ENCODE measurements at places on chromosomes 7 and 10. TPM values are rescaled to one million over a fixed set of nuclear protein-coding genes. Genes with fewer than 3 reads are reported as not detected.

The WDR86 gene
- not detected for total RNA-seq

GRCh38 chr10:95400787-95401186 is 110.0 kb upstream of the PDLIM1 start:
- DNase-seq = no peak

DNA sequence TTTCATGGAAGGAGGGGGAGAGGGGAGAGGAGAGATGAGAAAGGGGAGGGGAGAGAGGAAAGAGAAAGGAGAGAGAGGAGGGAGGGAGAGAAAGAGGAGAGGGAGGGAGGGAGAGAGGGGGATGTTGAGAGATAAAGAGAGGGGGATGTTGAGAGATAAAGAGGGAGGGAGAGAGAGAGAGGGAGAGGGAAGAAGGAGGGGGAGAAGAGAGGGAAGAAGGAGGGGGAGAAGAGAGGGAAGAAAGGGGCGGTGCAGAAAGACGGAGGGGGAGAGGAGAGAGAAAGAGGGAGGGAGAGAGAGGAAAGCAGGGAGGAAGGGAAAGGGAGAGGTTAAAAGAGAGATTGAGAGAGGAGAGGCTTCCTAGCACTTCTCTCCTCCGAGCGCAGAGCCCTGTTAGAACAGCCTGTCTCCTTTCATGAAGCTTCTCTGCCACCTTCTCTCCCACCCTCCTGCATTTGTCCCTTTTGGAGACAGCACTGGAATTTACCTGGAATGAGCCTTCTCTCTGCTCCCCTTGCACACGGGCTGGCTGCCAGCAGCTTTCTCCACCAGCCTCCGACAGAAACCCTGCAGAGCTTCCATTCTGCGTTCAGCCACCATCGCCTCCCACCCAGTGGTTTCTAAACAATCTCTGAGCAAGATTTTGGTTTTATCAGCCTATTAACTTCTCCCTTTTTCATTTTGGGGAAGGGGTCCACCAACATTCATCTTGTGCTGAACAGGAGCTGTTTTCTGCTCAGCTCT is 74.0 kb upstream of the CARD11 start:
- peak; percentile 54 for DNase-seq

- DNase-seq = no peak
Measured at GRCh38 chr7:155565596-155565995, 19.2 kb upstream of the CNPY1 start.

DNA sequence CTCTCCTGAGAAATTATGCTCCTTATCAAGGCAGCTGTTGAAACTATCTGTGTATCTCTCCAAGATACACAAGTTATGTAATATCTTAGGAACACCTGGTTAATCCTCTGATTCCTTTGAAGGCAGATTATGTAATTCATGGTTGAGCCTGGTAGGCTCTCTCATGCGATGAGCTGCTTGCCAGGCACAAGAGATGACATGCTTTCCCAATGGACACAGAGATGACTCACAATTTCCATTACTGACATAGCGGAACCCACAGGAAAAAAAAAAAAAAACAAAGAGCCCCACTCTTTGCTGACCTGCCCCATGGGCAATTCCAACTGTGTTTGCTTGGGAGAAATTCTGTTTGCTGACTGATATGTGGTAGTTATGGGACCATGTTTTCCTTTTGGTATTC is 736.4 kb upstream of the PHF14 start:
- peak; percentile 99 for DNase-seq

DNA sequence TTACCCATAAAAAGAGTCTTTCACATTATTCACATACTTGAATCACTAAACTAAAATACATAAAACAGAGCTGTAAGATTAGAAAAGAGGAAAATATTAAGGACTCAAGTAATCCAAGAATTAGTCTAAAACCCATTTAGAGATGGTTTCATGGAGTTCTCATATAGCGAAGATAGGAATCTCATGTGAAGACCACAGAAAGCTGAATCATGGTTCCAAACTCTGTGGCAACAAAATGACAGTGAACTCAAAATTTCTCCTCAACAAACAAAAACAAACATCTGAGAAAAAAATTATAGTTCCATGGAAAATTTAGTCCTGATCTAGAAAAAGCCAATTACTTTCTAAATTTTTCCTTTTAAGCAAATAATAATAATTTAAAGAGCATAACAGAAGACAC is 34.6 kb downstream of the BAZ1B start:
- DNase-seq = no peak

The TRUB1 gene
- 36.2 TPM for total RNA-seq

DNA sequence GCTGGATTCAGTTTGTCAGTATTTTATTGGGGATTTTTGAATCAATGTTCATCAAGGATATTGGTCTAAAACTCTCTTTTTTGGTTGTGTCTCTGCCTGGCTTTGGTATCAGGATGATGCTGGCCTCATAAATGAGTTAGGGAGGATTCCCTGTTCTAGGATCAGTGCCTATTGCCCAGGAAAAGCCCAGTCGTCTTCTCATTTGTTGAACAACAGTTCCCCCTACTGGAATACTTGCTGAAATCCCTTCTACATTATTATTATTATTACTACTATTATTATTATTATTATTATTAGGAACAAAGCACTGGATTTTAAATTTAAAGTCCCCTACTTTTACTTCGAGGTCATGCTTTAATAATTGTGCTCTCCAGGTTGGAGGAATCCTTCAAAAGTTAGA is 528.9 kb downstream of the MAGI2 start:
- peak; percentile 29 for DNase-seq

DNA sequence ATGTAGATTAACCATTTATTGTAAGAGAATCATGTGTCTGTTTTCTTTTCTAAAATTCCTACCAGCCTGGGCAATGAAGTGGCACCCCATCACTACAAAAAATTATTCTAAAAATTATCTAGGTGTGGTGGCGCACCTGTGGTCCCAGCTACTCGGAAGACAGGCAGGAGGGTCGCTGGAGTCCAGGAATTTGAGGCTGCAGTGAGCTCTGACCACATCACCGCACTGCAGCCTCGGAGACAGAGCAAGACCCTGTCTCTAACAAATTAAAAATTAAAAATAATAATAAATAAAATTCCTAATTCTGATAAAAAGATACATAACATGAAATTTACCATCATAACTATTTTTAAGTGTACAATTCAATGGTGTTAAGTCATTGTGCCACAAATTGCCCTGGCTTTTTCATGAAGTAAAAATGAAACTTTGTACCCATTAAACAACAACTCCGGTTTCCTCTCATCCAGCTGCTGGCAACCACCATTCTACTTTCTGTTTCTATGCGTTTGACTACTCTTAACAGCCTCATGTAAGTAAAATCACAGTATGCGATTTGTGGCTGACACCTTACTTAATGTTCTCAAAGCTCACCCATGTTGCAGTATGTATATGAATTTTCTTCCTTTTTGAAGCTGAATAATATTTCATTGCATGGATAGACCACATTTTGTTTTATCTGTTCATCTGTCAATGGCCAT is 20.6 kb upstream of the USP6NL start:
- DNase-seq = no peak

The PDZD8 gene
- total RNA-seq = 11.0 TPM

GRCh38 chr10:125064681-125065492 is 95.5 kb downstream of the CTBP2 start:
- DNase-seq = peak; percentile 82

DNA sequence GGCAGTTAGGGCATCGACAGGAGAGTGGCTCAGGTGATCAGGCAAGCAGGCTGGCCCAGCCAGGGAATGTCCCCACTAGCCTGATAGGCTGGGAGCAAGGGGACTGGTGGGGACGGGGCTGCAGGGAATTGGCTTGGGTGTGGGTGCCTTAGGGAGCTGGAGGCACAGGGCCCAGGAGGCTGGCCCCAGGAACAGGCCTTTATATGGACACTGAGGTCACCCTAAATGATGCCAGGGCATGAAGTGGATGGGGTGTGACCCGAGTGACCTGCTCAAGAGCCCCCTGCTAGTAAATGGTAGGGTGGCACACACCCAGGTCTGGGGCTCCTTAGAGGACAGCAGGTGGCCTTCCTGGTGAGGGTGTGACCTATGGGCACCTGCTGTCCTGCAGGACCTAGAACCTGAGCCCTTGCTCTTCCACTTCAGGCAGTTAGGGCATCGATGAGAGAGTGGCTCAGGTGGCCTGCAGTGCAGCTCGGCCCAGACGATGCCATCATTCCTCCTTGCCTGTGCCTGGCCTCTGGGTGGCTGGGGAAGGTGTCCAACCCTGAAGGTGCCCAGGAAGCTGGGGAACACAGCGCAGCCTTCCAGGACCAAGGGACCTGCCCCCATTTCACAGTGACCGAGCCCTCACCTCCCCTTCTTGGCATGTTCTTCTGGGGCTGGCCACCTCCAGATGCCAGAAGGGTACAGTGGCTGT is 51.7 kb upstream of the LEP start:
- no peak for DNase-seq

DNA sequence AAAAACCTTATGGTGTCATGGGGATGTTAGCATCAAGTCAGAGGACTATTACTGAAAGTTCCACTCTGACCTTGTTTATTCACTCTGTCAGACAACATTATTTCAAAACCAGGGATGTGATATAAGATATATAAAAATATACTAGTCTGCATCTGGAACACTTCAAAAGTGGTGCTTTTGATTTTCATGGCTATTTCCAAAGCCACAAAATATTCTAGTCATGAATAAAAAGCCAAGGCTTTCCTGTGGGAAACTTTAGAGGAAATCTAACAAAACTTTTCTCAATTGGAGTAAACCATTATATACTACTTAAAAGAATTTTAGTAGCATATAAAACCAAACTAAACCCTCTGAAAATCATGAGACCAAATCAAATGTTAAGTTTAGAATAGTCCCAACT is 205.2 kb downstream of the TMEM26 start:
- DNase-seq = no peak

- DNase-seq = peak; percentile 22
Measured at GRCh38 chr10:60282771-60283353, 106.8 kb downstream of the ANK3 start.

The SPDYE2 gene
- total RNA-seq = not detected

The MBL2 gene
- total RNA-seq = not detected

GRCh38 chr10:104582966-104583365 is 58.1 kb upstream of the SORCS3 start:
- no peak for DNase-seq

- no peak for DNase-seq
Measured at GRCh38 chr10:123146013-123146893, 1.7 kb upstream of the HMX2 start.

Data from H4 (cell line).